Cardiac muscle cell (in vitro differentiated cells and primary cell): ENCODE measurements at places on chromosomes 4 and X. TPM values are rescaled to one million over a fixed set of nuclear protein-coding genes. Genes with fewer than 3 reads are reported as not detected.

DNA sequence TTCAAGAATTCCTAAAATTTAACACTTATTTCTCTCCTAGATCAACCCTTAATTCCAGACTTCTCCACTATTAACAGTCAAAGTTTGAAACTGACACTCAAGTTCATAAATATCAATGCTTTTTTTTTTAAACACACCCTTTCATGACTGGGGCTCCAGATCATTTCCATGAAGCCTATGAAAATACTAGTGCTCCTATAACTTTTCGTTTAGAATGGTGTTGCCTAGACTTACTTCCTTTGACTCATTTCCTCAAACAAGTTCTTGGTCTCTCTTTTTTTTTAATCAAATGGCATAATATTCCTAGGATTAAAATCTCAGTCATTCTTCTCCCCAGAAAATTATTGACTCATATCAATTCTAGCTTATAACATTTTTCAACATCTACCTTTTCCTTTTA is 13.1 kb downstream of the ZMAT1 start:
- no peak for DNase-seq

DNA sequence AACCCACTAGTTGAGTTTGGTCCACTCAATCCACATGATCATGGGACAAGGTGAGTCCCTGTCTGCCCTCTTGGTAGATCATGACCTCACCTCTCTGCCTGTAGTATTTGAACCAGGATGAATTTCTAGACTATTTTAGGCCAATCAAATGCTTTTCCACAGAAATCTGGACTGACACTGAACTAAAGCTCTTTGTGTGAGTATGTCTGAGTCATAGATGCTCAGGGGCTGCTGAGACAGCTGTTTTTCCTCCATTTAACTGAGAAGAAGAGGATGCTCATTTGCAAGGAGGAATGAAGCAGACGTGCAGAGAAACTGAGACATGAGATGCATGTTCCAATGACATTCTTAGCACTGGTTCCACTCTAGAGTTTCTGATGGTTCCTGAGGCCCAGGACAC is 77.3 kb upstream of the TMEM47 start:
- DNase-seq: peak; percentile 3

- DNase-seq: peak; percentile 60
Observed at GRCh38 chr4:19850909-19851308, 400.8 kb upstream of the SLIT2 start.

- no peak for DNase-seq
Observed at GRCh38 chr4:61246034-61246433, 45.9 kb downstream of the ADGRL3 start.

DNA sequence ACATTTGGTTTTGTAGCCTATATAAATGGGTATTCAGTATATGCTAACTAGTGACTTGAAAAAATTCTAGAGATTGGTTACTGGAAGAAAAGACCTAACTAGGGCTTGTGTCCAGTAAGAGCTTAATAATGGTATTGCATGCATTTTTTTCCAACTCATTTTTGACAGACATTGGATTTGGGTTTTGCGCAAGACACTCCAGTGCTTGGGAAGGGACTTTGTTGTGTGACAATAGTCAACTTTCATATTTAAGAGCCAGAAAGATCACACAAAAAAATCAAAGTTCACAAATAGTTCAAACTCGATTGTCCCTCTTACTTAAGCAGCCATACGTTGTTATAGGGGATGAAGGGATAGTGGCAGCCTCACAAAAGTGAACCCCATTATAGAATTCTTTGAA is 1.2 kb upstream of the HSD17B11 start:
- no peak for DNase-seq

DNA sequence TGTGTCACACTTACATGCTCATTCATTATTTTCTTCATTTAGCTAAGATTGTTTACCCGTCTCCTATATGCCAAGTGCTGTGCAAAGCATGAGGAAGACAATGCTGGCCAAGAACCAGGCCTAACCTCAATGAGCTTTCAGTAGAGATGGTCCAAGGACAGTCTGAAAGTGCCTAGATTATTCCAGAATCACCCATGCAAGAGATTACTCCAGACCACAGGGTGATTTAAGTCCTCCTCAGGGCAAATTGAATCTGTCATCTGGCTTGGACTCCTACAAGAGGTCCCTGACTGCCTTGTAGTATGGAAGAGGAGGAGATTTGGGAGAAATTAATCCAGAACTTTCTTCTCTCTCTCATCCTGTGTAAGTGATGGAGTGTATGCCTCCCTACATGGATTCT is 99.4 kb upstream of the NDP start:
- no peak for DNase-seq

The SLC2A9 gene
- total RNA-seq: 0.42 and 0.95 TPM in 2 replicates

The VCX2 gene
- not detected in 2 replicates for total RNA-seq

The MAGEA8 gene
- total RNA-seq: not detected in 2 replicates
